ENCODE measurements at places on chromosomes 3 and 15.
A peak's percentile ranks its signal among the peaks of the same experiment; 100 is the strongest.

- DNase-seq = no peak
Observed at GRCh38 chr3:2929574-2929973, 180.6 kb downstream of the IL5RA start.

- DNase-seq = no peak
Observed at GRCh38 chr3:197371591-197372046, 73.2 kb upstream of the DLG1 start.

- DNase-seq = no peak
Observed at GRCh38 chr15:56124391-56124790, 119.3 kb downstream of the RFX7 start.

DNA sequence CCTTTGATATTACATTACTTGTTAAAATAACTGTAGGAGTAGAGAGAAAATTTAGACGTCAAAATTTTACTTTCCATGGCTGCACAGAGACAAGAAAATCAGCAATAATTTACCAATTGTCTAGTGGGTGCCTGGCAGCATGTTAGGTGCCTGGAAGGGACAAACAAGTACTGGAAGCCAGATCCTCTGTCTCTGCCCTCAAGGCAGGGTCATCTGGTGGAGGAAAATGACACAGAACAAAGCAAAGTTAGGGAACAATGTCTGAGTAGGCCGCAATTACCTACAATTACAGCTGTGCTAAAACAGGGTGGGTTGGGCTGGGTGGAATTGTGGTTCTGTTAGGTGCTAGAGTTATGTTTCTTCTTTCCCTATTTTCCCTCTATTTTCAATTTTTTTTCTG, 7.4 kb downstream of the CCDC174 start:
- DNase-seq = no peak

GRCh38 chr3:13890377-13891016, 10.6 kb upstream of the WNT7A start:
- peak; percentile 47 for DNase-seq

DNA sequence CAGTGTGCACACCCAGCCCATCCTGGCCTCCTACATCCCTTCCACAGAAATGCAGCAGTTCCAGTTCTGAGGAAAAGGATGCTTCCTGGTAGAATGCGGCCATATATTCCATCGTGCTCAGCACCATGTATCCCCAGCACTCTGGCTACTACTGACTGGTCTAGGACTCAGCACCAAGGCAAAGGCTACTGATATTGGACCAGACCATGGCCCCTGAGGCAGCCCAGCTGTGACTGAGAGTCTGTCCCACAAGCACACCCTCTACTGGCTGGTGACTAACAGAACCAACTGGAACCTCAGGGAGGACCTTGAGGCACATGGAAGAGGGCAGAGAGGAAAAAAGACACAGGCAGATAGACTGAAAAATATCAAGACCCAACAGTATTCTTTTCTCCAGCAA, 30.0 kb downstream of the TARS3 start:
- DNase-seq = no peak

DNA sequence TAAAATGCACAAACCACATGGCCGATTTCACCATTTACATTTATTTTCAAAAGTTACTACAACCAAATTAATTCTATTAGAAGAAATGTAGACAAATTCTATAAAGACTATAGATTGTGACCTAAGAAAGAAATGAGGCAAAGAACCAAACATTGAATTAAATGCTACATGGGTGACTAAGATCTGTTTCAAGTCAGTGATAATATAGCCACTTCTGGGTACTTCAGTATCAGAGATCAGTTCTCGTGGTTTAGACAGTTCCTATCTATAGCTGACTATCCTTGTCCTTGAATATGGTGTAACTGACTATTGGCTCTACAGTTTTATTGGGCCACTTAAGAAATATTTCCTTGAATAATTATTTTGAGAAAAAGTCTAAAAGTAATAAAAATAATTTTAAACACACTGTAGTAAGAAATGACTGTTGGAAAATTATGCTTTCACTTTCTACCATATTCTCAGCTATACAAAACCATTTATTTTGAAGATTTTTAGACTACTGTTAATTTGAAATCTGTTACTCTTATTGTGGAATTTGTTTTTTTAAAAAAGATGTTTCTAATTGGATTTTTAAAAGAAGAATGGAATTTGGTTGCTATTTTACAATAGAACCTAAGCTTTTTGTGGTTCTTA, 14.1 kb downstream of the KCNMB3 start:
- no peak for DNase-seq

DNA sequence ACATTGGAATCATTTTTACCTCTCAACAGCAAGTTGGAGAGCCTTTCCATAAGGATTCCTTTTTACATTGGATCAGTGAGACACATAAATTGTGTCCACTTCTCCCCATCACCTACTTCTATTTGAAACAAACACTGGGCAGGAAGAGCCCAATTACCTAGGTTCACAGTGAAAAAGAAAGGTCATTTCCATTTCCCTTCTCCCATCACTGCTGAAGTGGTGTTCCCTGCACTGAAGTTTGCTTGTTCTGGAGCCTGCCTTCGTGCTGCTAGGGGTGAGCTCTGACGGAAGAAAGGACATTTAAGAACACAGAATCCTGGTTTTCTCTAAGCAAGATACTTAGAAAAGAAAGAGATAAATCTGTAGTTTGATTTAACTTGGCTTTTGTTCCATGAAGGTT, 123.8 kb upstream of the ZBTB20 start:
- no peak for DNase-seq

DNA sequence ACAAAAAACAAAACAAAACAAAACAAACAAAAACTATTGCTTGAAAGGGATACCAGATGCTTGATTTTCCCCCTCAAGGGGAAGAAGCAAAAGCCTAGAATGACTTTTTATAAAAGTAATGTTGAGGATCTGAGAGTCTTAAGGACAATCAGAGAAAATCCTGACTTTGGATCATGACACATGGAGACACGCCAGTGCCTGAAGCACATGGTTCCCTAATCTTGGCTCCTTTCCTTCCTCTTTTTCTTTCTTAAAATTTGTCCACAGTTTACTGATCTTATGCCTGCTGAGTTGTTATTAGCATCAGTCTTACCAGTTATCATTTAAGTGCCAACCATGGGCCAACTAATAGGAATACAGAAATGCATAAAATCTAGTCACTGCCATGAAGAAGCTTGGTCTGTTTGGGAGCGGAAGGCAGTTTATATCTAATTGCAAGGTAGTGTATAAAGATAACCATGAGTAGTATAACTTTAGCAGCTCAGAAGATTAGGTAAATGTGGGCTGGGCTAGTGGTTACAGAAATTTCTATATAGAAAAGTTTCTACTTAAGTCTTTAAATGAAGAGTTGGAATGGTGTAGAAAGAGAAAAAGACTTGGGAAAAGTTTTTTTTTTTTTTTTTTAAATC, 6.9 kb downstream of the GLCE start:
- no peak for DNase-seq

DNA sequence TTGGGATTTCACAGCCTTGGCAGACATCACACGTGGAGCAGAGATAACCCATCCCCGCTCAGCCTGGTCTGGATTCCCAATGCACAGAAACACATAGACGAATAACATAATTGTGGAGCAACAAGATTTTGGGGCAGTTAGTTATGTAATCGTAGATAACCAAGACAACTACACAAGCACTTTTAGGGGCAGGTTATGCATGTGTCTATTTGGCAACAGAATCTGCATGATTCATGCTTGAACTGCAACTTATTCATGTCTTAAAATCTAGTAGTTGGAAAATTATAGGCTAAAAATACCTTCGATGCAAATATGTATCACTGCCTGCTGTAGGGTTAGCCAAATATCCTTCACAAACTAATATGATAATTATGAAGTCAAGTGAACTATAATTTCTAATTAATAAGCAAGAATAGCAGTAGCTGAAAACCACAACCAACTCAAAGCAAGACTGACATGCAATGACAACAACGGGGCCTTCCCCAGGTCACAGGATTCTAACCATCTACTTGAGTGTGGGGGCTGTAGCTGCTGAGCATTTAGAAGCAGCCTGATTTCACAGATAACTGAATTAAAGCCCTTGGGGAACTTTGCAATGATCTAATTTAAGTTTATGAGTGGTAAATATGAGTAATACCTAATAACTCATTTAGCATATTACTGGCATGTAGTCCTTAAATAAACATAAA, 31.1 kb downstream of the DGKG start:
- DNase-seq = no peak

GRCh38 chr3:185521349-185522138, 22.7 kb upstream of the TMEM41A start:
- DNase-seq = no peak

GRCh38 chr15:71245588-71245987, 130.3 kb downstream of the THSD4 start:
- no peak for DNase-seq

DNA sequence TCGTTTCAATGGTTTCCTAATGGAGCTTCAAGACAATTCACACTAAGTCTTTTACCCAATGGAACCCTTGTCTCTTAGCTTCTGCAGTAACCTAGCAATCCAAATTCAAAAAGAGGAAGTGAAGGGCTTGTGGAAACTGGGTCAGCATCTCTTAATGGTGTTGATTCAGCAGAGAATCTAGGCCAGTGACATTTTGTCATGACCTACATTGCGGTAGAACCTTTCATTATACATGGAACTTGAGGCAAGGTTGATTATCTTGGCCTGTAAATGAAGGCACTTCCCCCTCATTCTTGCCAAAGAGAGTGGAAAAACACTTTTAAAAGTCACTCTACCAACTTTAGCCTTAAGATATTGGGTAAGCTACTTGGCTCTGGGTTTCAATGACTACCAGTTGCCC, 42.8 kb downstream of the C2CD4B start:
- DNase-seq = no peak

GRCh38 chr3:125083776-125084175, 28.0 kb upstream of the HEG1 start:
- no peak for DNase-seq

DNA sequence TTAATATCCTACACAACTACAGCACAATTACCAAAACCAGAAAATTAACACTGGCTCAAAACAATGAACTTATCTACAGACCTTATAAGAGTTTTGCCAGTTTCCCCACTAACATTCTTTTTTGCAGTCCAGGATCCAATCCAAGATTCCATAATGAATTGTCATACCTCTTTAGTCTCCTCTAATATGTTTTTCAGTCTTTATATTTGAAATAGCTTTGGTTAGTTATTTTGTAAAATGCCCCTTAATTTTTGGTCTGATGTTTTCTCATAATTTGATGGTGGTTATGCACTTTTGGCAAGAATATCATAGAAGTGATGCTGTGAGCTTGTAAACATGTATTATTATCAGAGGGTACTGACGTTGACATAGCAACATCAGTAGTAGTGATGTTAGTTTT, 124.3 kb downstream of the ISL2 start:
- DNase-seq = no peak

DNA sequence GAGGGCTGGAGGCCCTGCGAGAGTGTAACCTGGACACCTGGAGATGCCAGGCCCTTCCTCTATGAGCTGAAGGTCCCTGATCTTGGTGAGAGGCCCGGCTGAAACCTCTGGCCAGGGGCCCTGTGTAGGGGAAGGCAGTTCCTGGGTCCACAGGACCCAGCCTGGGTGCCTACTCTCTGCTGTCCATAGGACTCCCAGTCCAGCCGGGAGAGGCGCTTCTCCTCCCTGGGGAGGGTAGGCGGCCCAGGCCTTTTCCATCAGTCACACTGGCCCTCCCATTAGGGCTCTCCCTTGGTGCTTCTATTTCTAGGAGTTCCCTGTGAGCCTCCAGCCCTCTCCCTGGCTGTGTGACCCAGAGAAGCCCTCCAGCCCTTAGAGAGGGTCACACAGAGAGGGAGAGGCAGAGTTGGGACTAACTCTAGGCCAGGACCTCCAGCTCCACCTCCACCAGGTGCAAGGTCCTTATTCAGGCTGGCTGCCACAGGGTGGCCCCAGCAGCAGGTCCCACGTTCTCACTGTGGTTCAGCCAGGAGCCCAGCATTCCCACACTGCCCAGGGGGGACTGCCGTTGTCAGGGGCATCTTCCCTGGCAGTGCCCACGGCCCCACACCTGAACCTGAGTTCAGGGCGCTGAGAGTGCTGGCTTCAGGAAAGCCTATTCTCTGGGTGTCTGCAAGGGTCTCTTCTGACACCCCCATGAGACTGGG, 146.8 kb downstream of the SMAD6 start:
- peak; percentile 4 for DNase-seq

- DNase-seq = no peak
Observed at GRCh38 chr3:147418808-147419701, 9.9 kb downstream of the ZIC1 start.

DNA sequence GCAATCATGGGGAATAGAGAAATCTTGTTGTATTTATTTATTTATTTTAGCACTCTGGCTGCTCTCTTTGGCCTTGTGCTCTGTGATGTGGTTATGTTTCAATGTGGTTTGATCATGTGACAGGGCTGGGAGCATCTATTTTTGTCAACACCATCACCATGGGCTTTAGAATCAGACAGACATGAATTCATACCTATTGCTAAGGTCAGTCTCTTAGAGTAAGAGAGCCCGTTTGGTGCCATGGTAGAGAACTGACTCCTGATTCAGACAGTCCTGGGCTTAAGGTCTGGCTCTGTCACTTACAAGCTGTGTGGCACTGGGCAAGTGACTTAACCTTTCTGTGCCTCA, 157.0 kb downstream of the RYR3 start:
- DNase-seq = no peak

DNA sequence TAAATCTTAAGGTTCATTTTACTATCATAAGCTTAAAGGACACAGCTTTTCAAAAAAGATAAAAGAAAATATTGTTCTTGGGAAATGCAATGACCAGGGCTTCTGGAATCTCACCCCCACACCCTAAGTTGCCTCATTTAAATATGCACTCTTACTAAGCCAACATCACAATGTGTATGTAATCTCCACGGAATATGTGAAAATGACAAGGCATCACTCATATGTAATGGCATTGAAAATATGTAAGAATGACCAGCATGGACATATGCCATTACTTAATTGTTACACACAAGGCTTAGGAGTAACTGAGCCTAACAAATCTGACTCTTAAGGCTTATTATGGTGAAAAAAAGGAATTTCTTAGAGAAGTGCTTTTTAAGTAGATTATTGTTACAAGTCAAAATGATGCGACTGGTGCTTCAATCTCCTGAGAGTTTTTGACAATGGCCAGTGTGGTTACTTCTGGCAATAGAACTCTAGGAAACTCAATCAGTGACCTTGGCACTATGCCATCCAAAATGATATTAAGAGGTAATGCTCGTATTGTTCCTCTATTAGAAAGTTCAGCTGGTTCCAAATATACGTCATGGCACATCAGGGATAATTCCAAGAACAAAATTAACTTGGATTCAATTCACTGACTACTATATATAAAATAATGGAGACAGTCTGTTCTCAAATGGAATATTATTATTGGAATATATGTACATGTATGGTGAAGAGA, 290.0 kb upstream of the PLSCR5 start:
- no peak for DNase-seq

Data from activated T-cell treated with anti-CD3 and anti-CD28 coated beads, Interleukin-2, amount 50 U/mL, for 48 hours (primary cell).